ENCODE measurements at places on chromosomes 16 and 17.

- peak; percentile 65 for DNase-seq
Measured at GRCh38 chr16:75064403-75065148, 52.0 kb downstream of the LDHD start.

DNA sequence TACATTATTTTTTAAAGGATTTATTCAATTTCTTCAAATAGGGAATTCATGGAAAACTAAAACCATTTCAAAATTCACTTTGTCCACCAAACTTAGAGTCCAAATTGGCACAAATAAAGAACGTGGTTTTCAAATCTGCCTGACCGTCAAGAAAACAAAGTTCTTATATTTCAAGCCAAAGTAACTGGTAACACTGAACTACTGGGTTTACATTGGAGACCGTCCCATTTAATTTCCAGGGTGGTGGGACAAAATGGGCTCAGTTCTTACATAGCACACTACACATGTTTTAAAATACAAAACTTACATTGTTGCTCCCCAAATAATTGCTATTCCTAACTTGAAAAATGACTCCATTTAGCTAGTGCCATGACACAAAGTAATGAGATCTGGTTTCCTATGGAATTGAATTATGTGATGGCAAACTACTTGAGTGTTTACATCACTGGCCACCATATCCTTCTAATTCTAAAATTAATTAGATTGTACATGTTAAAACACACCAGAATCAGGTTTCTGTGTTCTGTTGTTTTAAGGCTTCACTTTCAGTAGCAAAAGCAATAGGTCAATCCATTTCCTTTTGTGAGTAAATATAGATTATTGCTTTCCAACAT, 6.5 kb downstream of the PSME3IP1 start:
- no peak for DNase-seq

GRCh38 chr17:41865596-41865893, 322 bp upstream of the KLHL11 start:
- no peak for DNase-seq

GRCh38 chr17:8480011-8480976, 44.6 kb downstream of the NDEL1 start:
- DNase-seq, result no peak

GRCh38 chr16:10868104-10868595, 8.9 kb upstream of the CIITA start:
- no peak for DNase-seq

- DNase-seq, result no peak
Measured at GRCh38 chr17:28988475-28988874, 17.4 kb downstream of the SEZ6 start.

DNA sequence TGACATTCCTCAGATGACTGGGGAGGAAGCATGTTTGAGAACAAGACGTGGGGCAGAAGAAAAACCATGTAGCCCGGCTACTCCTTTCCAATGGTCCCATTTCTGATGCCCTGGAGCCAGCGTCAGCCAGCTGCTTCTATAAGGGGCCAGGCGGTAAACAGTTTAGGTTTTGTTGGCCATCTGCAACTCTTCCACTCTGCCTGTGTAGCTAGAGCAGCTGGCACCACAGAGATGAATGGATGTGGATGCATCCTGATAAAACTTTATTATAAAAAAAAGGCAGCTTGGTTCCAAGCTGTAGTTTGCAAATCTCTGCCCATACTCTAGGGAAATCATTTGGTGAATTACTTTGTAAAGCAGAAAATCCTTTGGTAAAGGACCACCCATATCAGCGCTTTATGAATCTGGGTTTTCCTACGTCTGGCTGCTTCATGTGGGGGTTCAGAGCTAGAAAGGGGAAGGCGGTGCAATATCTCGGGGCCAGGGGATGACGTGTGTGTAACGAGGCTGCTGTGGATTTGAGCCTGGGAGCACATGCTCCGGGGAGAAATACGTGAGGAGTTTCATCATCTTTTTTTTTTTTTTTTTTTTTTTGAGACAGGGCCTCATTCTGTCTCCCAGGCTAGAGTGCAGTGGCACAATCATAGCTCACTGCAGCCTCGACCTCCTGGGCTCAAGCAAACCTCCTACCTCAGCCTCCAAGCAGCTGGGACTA, 3.4 kb upstream of the SRL start:
- no peak for DNase-seq

- DNase-seq, result no peak
Measured at GRCh38 chr16:28072087-28072486, 8.6 kb upstream of the GSG1L start.

DNA sequence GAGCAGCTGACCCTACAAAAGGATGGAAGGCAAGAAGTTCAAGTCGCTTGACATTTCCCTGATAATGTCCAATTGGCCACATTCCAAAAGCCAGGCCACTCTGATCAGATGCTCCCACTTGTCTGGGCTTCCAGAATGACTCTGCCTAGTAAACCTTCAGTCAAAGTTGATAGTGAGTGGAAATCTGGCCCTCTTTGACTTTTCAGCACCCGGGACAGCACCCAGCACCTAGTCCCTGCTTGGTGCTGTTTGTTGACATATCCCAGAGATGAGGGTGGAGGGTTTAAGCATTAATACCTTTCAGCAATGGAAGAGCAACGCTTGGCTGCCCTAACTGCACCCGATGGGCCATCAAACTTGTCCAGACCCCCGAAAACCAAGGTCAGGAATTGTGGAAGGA, 131.3 kb downstream of the AIPL1 start:
- DNase-seq, result peak; percentile 59

GRCh38 chr16:25959221-25959620, 267.5 kb downstream of the HS3ST4 start:
- DNase-seq, result no peak

GRCh38 chr17:34913001-34913400, 48.3 kb downstream of the CCT6B start:
- no peak for DNase-seq

DNA sequence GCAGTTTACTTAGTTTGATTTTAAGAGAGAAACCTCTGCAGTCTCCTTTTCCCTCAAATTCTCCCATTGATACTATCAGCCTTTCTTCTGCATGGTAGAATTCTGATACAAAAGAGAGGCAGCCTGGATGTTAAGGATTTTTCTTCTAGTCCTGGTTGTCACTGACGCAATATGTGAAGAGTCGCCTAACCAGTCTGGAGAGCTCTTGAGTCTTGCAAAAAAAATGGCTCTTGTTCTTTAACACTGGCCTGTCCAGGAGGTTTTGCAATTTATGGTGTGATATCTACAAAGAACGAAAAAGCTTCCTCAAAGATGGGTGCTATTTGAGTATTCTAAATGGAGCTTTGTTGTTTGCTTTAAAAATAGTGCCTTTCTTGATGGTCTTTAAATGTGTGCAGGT, 28.9 kb downstream of the COX10 start:
- no peak for DNase-seq

DNA sequence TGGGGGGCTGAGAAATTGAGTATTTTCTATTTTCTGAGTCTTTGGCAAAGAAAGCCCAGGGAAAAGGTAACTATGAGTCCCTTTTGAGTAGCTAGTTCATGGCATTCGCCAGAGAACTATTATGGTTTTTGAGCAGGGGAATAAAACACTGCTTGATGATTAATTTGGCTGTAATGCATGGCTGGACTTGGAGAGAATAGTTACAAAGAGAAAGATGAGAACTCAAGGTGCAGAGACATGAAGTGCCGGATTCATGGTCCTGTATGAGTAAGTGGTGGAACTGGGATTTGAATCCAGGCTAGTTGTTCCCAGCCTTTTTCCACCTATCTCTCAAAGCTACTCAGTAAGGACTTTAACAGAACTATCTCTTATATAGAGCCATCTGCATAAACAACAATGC, 266.6 kb downstream of the CA10 start:
- DNase-seq, result no peak
